ENCODE measurements at places on chromosomes 7 and 10.
A peak's percentile ranks its signal among the peaks of the same experiment; 100 is the strongest.

DNA sequence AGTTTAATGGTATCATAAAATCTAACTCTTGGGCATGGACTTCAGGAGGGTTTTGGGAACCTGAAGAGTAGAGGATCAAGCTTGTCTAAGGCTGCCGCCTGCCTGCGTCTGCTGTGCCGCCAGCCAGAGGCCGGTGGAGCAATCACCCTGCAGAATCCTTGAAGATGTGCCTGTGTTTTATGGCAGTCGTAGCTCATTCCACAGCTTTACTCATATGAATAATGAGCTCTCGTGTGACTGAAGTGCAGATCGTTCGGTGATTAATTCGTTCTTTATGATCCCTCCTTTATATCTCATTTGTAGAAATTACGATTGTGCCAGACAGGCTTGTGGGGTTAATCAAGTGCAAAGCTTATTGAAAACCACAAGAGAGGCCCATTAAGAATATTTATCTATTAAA is 100.8 kb downstream of the ACTR3B start:
- no peak for DNase-seq

DNA sequence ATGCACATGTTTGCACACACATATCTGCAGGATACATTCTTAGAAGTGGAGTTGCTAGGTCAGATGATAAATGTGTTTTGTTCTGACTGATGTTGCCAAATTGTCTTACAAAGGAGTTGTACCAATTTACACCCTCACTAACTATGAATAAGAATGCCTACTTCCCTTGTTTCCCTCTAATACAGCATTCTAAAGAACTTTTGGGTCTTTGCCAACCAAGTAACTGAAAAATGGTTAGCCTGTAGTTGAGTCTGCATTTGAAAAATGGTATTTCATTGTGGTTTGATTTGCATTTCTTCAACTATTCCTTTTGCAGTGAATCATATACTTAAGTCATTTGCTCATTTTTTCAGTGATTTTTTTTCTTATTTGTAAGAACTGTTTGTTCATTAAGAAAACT is 48.4 kb downstream of the TMEM26 start:
- no peak for DNase-seq

DNA sequence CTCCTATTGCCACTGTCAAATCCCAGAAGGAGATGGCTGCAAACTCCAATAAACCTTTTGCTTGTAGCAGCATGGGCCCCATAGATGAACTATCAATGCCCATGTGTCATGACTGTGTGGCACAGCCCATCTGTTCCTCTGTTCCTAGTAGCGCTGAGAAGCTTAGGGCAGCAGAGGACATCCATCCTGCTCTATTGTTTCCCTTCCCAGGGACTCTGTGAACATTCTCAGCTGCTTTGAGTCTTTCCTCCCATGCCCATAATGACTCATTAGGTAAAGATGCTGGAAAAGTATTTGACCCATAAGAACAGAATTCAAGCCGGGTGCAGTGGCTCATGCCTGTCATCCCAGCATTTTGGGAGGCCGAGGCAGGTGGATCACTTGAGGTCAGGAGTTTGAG is 28.3 kb downstream of the STMP1 start:
- DNase-seq: no peak

GRCh38 chr7:81013083-81013817 is 94.4 kb upstream of the SEMA3C start:
- no peak for DNase-seq

GRCh38 chr10:62511656-62512055 is 137.5 kb downstream of the ZNF365 start:
- DNase-seq: no peak

DNA sequence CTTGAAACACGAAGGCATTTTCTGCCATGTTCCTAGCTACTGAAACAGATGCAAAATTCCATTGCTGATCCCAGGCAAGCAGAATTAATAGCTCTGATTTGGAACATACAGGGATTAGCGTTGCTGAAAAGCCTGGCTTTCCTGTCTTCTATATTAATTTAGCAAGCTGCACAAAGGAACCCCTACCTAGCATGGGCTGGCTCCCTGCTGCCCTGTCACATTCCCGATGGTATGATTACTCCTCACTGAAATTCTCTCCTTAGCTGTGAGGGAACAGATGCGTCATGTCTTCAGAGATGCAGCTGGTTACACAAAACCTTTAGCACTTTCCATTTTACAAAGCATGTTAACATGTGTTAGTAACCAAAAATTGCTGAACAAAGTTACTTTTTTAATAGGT is 878.9 kb downstream of the TYW1 start:
- no peak for DNase-seq

DNA sequence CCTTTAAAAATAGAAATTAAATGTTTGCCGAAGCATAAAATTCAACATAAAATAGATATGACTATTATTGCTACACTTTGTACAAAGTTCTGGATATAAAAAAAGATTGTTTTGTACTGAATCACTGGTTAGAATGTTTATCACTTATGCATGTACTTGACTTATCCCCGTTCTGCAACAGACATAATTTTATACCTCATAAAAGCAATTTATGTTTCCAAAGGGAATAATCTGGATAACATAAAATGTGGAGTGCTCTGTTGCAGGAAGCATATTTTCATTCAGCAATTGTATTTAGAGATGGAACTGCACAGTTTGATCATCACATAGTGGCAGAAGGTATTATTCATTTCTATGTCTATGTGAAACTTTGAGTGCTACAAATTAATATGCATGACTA is 21.5 kb downstream of the SKAP2 start:
- DNase-seq: no peak

- DNase-seq: no peak
These were observed 91.6 kb downstream of the HTR5A start for GRCh38 chr7:155161690-155162089.

- no peak for DNase-seq
These were observed 654.1 kb upstream of the ZWINT start for GRCh38 chr10:57015187-57015586.

DNA sequence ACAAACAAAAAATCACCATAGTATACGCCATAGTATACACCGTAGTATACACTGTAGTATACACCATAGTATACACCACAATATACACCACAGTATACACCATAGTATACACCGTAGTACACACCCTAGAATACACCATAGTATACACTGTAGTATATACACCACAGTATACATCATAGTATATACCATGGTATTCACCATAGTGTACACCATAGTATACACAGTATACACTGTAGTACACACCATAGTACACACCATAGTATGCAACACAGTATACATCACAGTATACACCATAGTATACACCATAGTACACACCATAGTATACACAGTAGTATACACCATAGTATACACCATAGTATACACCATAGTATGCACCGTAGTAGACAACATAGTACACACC is 157.6 kb upstream of the ADARB2 start:
- DNase-seq: no peak

DNA sequence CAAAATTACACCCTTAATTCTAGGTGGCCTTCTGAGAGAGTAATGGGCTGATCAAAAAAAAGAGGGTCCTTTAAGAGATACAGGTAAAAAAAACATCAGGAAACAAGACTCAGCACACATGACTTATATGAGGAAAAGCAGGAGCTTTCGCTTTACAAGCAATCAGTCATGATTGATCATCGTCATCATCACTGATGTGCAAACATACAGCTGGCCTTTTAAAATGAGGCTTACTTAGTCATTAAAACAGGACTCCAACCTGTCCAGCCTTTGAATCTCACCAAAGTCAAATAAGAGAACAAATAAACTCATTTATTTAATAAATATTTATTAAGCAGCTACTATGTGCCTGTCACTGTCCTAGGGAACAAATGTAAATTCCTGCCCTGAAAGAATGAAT is 255.3 kb downstream of the SKAP2 start:
- no peak for DNase-seq

GRCh38 chr7:124996778-124997177 is 67.2 kb upstream of the POT1 start:
- DNase-seq: no peak

DNA sequence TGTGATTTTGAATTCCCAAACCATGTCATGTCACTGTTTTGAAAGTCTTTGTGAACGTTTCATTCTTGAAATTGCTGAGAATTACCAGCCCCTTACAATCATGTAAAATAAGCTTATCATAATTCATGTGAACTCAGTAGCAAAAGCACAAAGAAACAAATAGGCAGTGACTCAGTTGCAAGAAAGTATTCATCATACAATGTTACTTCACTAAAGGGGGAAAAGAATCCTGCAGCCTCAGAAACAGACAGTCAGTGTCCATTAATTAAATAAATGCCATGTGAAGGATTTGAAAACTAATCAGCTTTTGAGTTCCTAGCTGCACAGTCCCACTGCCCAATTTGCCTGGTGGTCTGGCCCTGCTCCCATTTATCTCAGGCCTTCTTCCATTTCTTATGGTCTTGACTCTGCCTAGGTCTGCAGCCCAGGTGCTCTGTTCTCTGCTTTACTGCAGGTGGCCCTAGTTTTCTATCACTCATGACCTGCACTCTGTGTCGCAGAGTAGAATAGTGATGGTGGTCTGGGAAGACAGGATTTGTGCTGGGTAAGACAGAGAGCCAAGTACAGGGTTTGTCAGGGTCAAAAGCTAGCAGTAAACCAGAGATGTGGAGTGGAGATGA is 99.7 kb downstream of the PLCE1 start:
- DNase-seq: no peak

DNA sequence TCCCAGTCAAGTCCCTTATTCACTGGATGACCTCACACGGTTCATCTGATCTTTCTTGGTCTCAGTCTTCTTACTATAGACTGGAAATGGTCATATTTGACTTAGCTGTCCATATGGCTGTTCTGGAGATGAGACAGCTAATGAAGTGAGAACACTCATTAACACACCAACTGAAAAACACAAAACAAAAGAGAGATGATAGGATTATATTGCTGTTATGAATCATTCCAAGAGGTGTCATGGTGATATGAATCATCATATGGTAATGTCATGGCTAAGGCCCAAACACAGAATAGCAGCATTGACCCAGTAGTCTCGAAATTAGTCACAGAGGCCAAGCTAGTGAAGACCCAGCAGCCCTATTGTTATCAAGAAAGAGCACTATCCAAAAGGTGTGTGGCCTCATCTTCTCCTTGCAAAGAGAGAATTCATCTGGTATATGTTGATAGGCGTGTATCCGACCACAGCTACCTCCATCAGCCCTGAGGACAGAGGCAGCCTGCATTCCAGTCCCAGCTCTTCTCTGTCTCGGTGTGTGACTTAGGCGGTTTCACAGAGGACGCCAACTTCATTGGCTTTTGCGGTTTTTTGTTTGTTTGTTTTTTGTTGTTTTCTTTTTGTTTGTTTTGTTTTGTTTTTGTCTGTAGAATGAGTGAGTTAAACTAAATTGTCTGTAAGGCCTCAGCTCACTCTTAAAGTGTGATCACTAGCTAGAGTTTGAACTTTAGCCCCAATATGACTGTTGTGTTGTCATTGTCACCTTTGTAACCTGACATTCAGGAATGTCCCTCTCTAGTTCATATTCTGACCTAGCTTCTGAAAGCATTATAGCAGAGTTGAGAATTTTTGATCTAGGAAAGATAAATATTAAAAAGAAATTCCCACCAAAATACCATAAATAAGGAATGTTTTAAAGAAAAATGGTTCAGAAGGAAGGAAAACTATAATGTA is 97.4 kb upstream of the PDCD4 start:
- DNase-seq: no peak

- no peak for DNase-seq
These were observed 547.5 kb downstream of the GALNT17 start for GRCh38 chr7:71679480-71679879.

GRCh38 chr10:124956764-124957163 is 14.8 kb downstream of the ZRANB1 start:
- DNase-seq: no peak

- DNase-seq: peak; percentile 24
These were observed at the start of gene TCF7L2 for GRCh38 chr10:112949875-112950507. Gene TCF7L2, plus strand, starts transcription at chr10:112950247. Its CDS starts 510 bp downstream, at chr10:112950757.

GRCh38 chr10:123930340-123931001 is 38.9 kb upstream of the CPXM2 start:
- no peak for DNase-seq

DNA sequence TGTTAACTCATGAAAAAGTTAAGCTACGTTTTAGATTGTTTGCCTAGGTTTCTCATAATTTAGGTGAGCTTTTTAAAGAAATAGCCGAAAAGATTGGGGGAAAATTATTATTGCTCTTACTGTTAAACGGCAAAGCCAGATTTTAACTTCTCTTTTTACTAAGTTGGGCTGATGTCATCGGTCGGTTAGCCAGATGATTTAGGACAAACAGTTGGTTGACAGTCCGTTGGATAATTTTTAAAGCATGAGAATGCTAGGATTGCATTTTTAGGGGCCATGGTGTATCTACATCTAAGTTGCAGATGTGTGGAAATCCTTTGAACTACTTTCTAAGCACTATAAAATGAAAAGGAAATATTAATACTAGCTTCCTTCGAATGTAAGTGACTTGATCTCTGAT is 280.9 kb upstream of the AKR1E2 start:
- no peak for DNase-seq

- no peak for DNase-seq
These were observed 140.7 kb upstream of the HABP2 start for GRCh38 chr10:113412161-113412560.

- DNase-seq: no peak
These were observed 128.9 kb downstream of the PLXDC2 start for GRCh38 chr10:19944911-19945663.

DNA sequence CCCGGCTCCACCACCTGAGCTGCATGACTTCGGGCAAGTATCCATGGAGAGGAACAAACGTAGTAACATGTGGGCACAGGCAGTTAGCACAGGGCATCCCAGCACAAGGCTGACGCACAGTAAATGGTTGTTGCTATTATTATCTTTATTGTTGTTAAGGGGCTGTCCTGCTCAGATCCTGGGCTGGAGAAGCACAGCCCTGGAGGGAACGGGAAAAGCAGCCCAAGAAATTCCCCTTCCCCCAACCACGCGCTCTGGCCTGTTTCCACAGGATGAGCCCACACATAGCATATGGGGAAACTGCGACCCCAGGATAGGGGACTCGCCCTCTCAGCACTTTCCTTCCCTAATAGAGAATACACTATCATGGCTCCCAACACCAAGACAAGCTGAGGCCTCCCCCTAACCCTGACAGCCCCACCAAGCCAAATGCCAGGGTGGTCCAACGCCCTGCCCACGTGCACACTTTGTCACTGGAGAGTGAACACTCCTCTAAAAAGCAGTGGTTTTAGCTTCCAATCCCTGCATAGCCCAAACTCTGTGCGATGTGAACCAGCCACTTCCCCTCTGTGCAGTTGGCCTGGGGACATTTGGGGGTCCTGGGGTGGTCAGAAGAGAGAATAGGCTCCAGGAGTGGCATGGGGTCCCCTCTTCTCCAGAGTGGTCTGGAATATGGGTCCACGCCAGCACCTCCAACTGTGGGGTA is 11.0 kb downstream of the PSD start:
- no peak for DNase-seq

GRCh38 chr7:101845974-101846373 is 28.5 kb downstream of the CUX1 start:
- no peak for DNase-seq

DNA sequence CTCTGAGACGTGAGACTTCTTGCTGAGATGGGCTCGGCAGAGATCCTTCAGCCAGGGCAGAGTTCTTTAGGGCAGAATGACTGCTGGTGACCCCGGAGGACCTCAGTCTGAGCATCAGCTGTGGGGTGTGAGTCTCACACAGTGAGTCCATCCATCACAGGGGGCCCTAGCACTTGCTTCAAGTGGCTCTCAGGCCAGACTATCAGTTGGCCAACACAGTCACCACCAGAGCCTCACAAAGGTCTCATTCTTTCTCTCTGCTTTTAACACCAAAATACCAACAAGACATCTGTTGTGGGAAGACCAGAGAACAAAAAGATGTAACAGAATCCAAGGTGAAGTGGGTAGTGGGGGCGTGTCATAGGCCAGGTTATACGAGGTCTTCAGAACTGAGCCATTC is 345.6 kb upstream of the NRP1 start:
- DNase-seq: no peak
